Progenitor cell of endocrine pancreas (in vitro differentiated cells): ENCODE measurements at places on chromosomes 11 and 22.

GRCh38 chr11:68430801-68431200, 29.8 kb upstream of the PPP6R3 start:
- DNase-seq, result no peak

DNA sequence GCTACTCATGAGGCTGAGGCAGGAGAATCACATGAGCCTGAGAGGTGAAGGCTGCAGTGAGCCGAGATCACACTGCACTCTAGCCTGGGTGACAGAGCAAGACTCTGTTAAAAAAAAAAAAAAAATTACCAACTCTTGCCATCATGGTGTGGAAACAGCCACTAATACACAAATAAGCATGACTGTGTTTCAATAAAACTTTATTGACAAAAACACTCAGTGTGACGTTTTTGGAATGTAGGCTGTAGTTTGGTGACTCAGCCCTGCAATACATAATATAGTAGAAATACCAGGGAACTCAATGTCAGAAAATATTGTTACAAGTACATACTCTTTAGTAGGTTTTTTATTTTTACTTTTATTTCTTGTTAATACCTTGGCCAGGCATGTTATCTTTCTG, 207.1 kb downstream of the CASP12 start:
- no peak for DNase-seq

GRCh38 chr11:955154-956063, 29.7 kb downstream of the AP2A2 start:
- DNase-seq, result no peak

- DNase-seq, result no peak
Measured at GRCh38 chr11:79675081-79675480, 234.3 kb upstream of the TENM4 start.

GRCh38 chr11:62145261-62145871, 21.6 kb downstream of the INCENP start:
- DNase-seq, result no peak

DNA sequence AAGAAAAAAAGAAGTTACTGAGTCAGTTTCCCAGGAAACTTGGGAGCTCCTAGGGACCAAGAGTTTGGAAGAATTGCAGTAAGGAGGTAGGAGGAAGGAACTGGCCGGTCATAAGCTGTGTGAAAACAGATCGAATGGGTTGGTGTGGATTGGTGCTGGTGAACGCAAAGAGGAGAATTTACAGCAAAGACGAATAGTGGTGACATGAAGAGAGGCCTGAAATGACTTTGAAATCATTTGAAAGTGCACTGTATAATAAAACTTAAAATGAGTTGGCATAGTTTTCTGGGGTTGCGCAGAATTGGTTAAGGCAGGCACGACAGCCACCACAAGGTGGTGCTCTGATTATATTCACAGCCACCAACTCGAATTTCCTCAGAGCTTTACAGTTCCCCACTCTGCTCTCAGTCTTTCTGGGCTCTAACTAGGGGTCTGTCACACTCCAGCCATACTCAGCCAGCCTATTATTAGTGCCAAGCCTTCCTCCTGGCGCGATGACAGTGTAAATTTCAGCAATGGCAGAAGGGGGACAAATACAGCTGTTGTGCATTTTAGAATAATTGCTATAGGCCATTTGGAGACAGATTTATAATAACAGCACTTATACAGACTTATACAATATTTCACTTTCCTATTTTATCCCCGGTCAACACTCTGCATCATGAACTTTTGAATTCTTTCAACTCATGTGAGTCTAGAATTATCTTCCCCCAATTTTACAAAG, 8.3 kb upstream of the HTR3B start:
- no peak for DNase-seq

DNA sequence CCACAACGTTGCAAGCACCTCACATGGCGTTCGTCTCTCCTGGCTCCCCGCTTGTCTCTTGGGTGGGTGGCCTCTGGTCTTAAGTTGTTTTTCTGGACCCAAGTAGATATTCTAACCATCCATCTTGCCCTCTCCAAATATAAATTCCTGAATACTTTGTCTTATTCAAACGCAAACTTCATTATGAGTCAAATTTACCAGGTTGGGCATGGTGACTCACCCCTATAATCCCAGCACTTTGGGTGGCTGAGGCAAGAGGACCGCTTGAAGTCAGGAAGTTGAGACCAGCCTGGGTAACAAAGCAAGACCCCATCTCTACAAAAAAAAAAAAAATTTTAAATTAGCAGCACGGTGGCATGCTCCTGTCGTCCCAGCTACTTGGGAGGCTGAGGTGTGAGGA, 5.1 kb upstream of the IGSF9B start:
- no peak for DNase-seq

DNA sequence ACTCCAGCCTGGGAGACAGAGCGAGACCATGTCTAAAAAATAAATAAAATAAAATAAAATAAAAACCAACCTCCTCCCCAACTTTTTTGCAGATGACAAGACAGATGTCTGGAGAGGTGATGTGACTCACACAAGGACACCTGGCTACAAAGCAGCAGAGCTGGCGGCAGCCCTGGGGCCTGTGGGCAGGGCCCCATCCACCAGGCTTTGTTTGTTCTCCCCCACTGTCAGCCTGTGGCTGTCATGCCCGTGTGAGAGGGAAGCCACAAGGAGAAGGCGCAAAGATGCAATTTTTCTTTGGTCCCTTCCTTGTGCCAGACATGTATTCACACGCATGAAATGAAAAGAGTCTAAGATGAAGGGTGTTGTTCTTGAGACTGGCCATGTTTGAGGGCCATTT, 16.6 kb downstream of the CD59 start:
- DNase-seq, result no peak

GRCh38 chr11:3655547-3655946, 10.6 kb downstream of the ART1 start:
- no peak for DNase-seq

DNA sequence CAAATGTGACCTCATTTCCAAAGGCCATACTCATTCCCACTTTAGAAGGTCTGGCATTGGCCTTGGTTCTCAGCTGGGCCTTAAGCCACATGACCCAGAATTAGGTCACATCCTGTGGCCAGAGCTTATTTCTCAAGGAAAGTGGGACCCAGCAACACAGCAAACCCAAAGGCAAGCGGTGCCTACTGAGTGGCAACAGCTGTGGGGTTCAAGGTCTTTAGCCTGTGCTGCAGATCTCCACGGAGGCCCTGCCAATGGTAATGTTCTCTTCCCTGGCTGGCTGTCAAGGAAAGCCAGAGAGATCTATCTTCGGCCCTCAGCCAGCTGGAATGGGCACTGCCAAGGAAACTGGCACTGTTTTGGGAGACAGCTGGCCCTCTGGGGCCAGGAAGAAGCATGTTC, 41.5 kb upstream of the TP53I11 start:
- DNase-seq, result no peak

DNA sequence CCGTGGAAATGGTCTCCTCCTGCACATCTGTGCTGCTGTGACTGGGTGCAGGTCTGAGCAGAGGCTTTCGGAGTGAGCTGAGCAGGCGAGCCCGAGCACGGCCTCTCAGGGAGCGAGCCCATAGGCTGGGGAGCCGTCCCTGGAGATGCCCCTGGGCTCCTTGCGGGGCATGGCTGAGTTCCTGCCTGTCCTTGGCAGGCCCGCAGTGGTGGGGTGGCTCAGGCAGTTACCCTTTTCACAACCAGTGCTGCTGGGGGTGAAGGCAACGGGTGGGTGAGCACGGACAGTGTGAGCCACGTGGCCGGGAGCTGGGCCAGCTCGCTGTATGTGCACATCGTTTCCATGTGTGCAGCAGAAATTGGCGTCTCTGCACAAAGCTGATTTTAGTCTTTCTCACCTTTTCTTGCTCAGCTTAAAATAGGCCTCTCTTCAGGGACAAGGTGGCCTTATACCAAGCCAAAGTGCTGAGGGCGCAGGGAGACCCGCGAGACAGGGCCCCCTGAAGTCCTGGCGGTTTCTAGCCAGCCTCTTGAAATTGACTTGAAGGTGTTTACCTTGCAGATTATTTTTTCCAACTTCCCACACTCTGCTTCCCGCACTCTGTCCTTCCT, at the start of gene TP53AIP1:
TSS of gene TP53AIP1 (minus strand) at position 55 of the 611 bp plus-strand sequence. CDS start 5,053 bp downstream, outside the sequence.
- DNase-seq, result no peak

- no peak for DNase-seq
Measured at GRCh38 chr11:112878033-112878601, 83.1 kb upstream of the NCAM1 start.

DNA sequence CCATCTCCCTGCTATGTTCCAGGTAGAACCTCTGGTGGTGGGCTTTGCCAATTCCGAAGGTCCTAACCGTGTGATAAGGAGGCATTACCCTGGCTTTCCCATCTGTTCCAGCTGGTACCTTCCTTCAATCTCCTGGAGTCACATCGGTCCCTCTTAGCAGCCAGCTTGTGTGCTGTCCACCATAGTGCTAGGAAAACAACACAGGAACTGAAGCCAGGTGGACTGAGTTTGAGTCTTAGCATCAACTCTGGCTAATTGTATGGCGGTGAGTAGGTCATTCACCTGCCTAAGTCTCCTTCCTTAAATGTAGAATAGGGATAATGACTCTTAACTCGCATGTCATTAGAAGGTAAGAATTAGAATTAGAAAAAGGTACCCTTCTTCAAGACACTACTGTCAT, 159.6 kb upstream of the E2F8 start:
- DNase-seq, result no peak

GRCh38 chr11:116376054-116376453, 396.7 kb downstream of the BUD13 start:
- no peak for DNase-seq

GRCh38 chr11:124195189-124195734, 12.1 kb downstream of the OR10D3 start:
- no peak for DNase-seq

- no peak for DNase-seq
Measured at GRCh38 chr11:695288-695537, 191 bp upstream of the DEAF1 start.

- DNase-seq, result no peak
Measured at GRCh38 chr11:58330861-58331260, 28.0 kb downstream of the OR5B17 start.

DNA sequence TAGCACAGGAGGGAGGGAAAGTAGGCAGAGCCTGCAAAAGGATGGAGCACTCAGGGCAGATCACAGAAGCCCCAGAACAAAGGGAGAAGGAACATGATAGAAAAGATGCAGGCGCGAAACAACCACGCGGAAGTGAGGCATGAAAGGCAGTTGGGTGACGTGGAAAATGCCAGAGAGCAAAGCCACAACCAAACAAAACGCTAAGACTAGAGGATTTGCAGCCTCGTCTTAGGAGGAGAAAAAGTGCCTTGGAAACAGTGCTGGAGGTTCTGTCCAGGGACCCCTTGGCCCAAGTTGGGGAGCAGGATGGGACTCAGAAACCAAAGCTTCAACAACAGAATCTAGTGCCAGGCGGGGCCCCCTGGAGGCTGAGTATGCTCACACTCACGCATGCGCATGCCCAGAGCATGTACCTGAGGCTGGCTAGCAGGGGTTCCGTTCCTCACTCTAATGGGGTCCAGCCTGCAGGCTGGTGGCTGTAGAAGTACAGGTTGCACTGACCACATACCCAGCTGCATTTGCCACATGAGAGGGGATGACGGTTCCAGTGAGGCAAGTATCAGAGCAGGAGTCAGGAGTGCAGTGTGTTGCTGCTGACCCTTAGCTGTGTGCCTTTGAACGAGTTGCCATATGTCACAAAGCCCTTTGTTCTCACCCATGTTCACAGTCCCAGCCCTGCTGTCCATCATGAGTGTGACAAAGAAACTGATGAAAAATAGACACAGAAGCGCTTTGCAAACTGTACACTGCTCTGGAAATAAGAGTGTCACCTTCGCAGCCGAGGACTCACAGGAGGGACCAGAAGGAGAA, 568.6 kb upstream of the CADM1 start:
- no peak for DNase-seq

DNA sequence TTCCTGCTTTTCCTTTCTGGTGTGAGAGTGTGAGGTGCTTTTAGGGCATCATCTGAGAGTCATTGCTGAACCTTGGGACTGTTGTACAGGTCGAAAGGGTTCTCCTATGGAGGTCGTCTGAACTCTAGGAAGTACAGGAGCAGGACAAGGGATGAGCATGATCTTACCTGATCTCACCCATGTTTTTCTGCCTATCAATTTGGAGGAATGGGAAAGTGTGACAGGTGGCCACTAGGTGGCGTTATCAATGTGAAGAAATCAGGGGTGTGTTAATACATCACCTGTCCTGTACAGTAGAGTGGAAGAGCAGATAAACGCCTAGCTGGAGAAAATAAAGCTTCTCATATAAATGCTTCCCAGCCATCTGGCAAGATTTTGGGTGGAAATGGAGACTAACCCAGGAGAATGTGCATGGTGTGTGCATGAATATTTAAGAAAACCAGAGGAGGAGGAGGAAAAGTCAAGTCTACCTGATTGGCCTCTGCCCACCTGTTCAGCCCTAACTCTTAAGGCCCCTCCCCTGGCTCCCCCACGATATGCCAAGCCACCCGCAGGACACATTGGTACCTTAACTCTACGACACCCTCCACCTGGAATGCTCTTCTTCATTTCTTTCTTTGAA, 72.0 kb upstream of the NARS2 start:
- DNase-seq, result peak; percentile 38

GRCh38 chr11:76803023-76803422, 19.9 kb downstream of the TSKU start:
- no peak for DNase-seq

GRCh38 chr22:42294034-42294985, 23.9 kb upstream of the TCF20 start:
- peak; percentile 72 for DNase-seq

- no peak for DNase-seq
Measured at GRCh38 chr11:68349461-68350249, 37.3 kb downstream of the LRP5 start.

DNA sequence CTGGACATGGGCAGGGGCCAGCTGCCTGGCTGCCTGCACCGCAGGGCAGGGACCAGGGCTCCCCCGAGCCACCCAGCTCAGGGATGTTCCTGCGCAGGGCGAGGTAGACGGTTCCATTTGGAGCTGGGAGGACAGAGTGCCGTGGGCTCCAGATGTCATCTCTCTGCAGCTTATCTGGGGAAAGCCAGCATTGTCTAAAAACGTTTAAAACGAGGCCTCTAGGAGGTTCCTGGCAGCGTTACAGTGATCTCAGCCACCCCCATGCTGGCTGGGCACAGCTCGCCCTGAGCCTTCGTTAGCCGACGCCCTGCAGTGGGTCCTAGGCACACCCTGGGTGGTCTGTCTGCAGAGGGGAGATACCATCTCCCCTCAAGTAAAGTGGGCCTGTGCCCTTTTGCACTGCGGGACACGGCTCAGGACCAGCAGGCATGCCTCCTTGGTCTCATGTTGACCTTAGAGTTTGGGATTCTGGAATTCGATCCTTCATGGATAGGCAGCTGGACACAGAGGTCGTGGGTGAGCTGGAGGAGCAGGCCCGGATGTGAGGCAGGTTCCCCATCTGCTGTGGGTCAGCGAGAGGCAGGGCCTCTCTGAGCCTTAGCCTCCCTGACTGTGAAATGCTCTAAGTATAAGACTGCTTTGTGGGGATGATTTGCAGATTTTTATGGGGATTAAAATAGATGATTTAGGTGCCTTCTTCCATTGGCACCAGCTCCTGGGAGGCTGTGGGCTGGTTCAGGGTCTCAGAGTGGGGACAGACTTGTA, 14.1 kb downstream of the SYNGR1 start:
- no peak for DNase-seq

GRCh38 chr11:79045800-79046304, 395.0 kb downstream of the TENM4 start:
- no peak for DNase-seq
